ENCODE measurements at places on chromosomes 6 and 20.

DNA sequence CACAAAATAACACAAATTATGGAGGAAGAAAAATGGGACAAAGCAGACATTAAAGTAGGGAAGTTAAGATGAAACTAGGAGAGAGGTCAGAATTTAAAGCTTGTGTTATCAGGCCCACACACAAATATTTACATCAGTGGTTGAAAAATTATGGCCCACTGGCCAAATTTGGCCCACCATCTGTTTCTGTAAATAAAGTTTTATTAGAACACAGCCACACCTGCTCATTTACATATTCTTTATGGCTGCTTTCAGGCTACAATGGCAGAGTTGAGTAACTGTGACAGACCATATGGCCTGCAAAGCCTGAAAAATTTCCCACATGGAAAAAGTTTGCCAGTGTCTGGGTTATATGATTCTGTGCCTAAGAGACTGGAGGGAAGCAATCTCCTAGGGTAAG, 49.0 kb downstream of the SLC22A23 start:
- no peak for DNase-seq

DNA sequence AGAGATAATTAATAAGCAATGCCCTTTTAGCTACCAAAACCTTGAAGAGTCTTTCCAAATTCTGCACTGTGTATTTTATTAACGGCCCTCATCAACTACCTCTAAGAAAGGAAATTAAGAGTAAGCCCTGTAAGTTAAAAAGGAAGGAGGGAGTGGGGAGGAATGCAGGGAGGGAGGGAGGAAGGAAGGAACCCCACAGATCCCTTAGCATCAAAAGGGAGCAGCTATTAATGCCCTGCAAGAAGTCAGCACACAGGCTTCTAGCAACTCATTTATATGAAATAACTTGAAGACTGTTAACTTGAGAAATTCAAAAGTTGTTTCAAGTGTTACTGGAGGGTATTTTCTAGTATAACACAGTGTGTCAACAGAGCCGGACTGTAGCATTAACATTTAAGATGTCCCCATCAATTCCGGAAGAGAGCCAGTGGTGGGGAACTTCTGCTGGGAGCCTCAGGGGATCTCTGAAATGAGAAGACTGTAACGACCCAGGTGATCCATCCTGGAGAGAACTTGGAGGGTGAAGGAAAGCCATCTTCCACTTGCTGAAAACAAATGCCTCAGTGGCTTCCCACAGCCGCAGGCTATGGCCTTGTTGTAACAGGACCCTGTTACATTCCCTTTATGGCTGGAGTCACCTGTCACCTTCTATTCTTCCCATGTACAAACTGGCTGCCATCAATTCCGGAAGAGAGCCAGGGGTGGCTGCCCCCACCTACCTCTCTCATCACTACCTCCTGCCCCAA, 33.2 kb downstream of the SLC22A23 start:
- DNase-seq: no peak

DNA sequence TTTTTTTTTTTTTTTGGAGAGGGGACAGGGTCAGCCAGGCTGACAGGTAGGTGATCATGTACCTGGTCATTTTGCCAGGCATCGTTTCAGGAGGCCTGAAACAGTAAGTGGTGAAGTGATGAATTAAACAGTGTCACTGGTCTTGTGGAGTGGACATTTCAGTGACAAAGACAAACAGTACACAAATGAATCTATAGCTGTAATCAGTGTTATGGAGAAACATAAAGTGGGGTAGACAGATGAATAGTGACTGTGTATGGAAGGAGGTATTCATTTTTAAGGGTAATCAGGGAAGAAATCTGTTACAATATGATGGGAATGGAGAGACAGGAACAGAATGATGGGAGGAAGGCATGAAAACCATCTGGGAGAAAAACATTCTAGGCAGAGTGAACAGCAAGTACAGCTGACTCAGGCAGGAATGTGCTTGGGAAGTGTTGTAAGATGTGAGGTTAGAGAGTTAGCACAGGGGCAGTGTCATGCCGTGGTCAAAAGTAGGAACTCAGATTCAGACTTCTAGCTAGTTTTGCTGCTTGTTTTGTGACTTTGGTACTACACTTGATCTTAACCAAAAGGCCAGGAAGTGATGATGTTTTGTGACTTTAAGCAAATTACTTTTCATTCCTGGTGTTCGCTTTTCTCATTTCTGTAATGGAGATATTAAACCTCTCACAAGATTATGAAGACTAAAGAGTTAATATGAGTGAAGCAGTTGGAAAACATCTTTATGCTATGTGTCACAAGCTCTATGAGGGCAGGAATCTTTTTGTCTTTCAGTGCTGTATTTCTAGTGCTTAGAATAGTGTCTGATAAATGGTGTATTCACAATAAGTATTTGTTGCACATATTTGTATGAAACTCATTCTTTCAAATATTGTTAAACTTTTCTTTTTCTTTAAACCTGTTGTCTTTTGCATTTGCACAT, 43.4 kb downstream of the QKI start:
- DNase-seq: no peak

DNA sequence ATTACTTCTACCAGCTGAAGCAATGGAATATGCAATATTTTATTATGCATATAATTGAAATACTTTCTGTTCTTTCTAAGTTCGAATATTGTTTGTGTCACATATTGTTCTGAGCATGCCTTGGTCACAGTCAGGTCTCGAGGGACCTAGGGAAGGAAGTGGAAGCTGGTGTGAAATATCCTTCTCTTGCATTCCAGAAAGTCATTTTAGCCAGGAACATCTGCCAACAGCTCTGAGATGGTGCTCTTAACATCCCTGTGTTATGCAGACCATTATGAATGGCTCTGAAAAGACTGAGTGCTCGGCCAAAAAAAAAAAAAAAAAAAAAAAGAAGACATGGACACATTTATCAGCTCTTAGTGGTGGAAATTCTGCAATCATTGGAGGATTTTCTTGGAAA, 132.7 kb upstream of the JAG1 start:
- DNase-seq: no peak

DNA sequence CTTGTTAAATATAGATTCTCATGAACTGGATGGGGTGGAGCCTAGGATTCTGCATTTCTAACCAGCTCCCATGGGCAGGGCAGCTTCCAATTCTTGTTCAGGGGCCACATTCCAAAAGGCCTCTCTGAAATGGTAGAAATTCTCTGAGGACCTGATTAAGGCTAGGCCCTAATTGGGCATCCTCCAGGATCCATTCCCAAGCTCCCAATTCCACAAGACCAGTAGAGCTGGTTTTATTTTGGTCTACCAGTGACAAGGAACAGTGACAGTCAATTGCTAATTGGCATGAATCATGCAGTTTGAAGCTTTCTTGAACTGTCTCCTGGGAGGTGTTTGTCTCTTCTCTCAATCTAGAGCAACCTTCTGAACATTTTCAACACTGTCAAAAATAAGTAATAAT, 3.0 kb downstream of the THBD start:
- DNase-seq: no peak

DNA sequence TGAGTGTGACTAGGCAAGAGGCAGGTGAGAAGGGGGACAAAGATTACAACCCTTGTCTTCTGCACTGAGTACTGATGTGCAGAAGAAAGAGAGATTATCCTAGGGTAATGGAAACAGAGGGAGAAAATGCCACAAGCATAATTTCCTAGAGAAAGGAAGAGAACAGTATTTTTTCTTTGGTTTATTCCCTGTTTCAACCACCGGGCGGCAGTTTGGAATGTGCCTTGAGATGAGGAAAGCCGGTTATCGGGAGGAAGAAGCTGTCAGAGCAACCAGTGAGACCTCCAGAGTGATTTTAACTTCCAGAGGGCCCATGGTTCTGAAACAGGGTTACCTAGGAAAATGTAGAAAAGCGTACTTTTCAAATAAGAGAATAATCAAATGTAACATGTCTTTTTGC, 121.4 kb downstream of the REV3L start:
- no peak for DNase-seq
